ENCODE measurements at places on chromosomes 16 and 17.

DNA sequence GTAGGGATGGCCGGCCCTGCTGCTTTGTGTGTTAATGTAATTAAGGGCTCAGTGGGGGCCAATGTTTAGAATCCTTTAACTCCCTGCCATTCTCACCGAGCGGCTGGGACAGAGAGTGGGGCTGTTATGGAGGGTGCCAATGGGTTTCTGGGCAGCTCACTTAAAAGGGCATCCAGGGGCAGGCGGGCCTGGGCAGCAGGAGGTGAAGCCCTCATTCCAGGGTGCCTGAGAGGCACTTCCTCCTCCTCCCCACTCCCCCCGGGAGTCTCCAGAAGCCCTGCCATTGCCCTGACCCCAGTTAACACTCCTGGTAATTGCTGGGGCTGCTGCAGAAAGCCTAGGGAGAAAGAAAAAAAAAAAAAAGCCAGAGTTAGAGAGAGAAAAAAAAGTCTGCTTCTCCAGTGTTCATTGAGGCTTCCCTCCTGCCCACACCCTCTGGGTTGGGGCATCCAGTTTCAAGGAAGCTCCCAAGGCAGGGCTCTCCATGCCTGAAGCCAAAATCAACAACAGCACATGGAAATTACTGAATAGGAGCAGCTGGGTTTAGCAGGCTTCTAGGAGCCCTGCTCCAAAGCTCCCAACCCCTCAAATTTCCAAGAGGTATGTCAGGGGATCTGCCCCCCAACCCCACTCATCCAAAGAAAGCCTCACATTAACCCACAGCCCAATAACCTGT lies 28.0 kb downstream of the CUEDC1 start:
- no peak for DNase-seq

DNA sequence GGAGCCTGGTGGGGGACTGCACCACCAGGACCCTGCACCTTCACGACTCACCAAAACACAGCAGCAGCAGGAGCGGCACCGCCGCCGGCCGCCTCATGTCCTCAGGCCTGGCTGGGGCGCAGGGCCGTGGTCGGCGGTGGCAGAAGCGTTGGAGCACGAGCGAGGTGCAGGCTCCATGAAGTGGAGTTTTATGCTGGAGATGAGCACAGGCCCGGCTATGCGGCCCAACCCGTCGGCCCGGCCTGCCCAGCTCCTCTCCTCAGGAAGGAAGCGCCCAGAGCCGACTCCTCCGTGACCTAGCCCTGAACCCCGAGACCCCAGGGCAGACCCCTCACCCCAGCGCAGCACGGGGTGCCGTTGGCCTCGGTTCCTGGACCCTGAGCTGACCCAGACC lies at the start of gene PRSS27:
Gene PRSS27 (minus strand): TSS at position 161 of the 394 bp plus-strand sequence. CDS start 64 bp downstream, at position 97.
- DNase-seq = no peak

DNA sequence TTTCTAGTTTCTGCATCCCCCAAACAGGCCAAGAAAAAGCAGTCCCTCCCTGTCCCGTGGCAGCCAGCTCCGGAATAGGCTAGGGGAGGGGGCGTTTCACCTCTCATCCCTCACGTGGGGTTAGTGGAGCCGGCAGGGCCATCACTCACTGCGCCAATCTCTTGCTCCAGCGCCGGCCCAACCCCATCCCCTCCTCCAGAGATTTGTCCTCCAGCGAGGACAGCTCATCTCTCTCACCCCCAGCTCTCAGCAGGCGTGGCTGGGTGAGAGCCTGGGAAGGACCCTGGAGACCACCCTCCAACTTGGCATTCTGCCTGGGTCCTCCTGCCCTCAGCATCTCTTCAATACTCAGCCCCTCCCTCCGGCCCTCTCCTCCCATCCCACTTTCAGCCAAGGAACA lies 74.1 kb downstream of the TMEM132E start:
- no peak for DNase-seq

- no peak for DNase-seq
Observed at GRCh38 chr16:88499836-88500251, 46.8 kb downstream of the ZFPM1 start.

DNA sequence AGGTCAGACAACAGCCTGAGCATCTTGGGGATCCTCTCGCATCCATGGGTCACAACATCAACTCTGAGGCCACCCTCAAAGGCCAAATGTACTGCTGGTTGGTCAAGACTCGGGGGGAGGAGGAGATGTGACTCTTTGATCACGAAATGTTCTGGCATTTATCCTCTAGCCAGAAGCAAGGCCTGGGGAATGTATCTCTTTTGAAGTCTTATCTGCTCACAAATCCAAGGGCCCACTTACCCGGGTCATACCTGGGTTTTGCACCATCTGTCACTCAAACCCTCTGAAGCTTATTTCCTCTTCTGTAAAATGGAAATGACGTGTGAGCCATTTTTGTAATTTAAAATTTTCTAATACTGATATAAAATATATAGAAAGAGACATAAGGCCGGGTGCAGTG lies 13.2 kb downstream of the CA7 start:
- DNase-seq = no peak

DNA sequence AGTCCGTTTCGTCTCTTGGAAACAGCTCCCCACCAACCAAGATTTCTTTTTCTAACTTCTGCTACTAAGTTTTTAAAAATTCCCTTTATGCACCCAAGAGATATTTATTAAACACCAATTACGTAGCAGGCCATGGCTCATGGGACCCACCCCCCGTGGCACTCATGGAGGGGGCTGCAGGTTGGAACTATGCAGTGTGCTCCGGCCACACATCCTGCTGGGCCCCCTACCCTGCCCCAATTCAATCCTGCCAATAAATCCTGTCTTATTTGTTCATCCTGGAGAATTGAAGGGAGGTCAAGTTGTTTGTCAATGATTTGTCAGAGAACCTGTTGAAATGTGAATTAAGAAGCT lies 48.2 kb downstream of the IL21R start:
- no peak for DNase-seq

DNA sequence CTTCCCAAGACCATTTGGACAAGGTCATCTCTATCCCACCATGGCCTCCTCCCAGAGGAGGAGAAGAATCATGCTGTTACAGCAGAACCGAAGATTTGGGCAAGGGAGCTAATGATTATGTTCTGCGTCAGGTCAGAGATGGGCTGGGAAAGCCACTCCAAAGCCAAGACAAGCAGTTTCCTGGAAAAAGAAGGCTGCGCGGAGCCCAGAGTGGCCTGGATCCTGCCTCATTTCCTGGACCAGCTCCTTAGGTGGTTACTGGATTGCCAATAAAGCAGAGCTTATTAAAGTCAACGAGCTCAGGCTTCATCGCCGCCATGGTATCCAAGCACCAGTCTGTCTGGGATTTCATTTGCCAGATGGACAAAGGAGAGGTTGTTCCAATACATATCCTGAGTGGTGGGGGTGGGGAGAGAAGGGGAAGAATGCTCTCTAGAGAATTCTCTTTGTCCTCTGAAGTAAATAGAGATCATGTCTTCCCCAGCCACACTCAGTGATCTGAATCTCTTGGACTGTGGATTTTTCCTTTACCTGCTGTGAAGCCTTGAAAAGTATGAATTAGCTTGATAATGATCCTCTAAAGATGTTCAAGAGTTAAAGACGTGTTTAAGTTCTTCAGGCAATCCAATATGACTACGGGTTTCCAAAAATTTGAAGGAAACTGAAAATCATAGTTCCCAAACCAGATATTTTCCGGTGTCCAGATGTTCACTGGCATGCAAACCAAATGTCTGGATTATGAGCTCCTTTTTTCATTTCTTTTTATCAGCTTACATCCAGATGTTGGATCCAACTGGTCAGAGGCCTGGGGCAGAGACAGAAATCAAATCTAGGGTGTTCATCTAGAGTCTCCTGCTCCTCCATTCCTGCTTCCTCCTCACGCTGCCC lies 17.7 kb downstream of the PRAC1 start:
- DNase-seq = no peak

- DNase-seq = no peak
Observed at GRCh38 chr17:71164561-71164960, 956.3 kb upstream of the SOX9 start.

DNA sequence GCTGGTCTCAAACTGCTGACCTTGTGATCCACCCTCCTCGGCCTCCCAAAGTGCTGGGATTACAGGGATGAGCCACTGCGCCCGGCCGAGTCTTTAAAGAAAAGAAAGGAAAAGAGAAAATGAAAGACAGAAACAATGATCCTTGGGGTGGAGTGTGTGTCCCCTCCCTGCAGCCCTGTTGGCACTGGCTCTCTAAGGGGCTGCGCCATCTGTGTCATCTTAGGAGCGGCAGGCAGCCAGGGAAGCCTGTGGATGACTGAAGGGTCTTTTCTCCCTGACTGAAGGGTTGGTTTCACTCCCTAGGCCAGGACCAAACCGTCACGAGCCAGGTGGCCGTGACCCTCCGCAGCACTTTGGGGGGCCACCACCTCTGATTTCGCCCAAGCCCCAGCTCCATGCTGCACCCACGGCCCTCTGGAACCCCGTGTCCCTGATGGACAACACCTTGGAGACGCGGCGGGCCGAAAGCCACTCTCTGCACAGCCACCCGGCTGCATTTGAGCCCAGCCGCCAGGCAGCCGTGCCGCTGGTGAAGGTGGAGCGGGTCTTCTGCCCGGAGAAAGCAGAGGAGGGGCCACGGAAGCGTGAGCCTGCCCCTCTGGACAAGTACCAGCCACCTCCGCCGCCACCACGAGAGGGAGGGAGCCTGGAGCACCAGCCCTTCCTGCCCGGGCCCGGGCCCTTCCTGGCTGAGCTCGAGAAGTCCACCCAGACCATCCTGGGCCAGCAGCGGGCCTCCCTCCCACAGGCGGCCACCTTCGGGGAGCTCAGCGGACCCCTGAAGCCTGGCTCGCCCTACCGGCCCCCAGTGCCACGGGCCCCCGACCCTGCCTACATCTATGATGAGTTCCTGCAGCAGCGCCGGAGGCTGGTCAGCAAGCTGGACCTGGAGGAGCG lies 27.7 kb downstream of the GINS2 start:
- no peak for DNase-seq

GRCh38 chr17:81152288-81152828 lies 12.9 kb upstream of the PVALEF start:
- DNase-seq = no peak

DNA sequence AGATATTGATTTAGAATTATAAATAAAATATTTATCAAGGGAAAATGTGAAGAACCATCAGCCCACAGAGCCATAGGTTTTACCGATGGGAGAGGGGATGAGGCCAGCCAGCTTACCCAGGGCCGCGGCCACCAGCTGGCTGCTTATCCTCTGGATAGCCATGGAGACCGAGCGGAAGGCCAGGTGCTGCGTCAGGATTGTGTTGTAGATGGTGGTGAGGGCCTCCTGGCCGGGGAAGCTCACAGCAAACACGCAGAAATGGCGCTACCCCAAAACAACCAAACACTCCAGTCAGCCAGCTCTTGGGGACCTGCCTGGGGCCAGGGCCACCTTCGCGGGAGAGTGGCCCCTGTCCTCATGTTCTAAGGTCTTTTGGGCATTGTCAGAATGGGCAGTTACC lies 97.8 kb downstream of the DNAH17 start:
- no peak for DNase-seq

DNA sequence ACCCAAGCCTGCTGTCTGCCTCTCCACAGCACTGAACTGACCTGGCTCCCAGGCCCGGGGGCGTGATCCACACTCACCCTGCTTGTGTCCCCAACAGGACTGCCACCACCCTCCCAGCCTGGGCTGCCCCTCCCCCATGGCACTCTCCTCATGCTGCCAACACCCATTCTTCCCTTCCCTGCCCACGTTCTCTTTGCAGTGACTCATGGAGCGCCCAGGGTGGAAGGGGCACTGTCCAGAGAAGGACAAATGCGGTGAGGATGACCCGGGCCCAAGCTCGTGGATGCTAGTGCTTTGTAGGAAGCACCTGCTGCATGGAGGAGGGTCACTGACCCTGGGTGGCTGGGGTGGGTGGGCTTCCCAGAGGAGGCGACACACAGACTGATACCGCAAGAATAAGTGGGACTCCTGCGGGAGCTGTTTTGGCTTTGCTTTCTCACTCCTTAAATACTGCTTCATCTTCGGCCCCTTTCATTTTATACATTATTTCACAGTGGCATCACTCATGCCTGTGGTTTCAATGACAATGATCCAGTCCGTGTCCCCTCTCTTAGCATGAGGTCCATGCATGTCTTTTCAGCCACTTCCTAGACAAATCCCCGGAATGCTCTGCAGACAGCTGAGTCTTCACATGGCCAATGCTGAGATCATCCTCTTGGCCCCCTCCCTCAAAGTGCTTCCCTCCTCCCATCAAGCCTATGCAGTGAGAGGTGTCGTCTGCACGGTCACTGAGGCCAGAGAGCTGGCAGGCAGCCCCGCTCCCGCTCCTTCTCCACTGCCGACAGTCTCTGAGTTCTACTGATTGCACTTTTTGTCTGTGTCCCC lies 17.6 kb downstream of the CDK5R1 start:
- no peak for DNase-seq

- DNase-seq = peak; percentile 78
Observed at GRCh38 chr17:47720754-47721533, 12.1 kb upstream of the TBX21 start.

DNA sequence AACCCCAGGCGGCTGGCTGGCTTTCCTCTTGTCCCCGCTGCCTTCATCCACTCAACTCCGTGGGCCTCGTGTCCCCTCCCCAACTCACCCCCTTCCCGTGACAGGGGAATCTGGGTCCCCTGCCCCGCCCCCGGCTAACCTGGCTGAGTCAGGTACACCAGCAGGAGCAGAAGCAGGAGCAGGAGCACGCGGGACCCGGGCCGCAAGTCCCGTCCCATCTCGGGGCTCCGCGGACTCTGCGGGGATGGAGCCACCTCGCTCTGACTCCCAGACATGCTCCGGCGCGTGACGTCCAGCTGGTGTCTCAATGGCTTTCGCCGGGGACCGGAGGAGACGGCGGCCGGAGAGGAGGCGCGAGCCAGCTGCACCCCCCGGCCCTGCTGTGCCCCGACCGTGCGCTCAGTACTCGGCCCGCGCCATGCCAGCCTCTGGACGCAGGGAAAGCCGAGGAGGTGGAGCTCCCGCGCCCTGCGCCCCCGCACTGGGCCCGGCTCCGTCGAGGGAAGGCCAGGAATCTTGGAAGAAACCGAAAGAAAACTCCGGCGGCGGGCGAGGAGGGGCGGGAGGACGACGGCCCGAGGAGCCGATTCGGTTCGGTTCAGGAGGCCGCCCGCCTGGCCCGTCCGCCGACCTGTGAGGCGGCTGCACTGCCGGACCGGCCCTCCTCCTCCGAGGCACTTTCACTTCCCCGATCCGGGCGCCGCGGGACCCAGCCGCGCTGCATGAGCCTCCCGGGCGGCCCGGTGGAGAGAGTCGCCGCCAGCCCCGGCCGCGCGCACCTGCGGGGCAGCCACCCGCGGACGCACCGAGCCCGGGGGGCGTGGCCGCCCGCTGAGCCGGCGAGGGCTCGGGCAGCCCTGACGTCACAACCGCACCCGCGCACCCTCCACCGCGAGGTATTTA lies at the start of the genes CXCL16 and ZMYND15:
Gene CXCL16 (minus strand): TSS at position 807 of the 903 bp plus-strand sequence. CDS start 589 bp downstream, at position 218.
Gene ZMYND15 (plus strand): TSS at position 712 of the 903 bp plus-strand sequence. CDS start 716 bp downstream, outside the sequence.
- no peak for DNase-seq

- peak; percentile 46 for DNase-seq
Observed at GRCh38 chr16:67993207-67994039, 5.9 kb downstream of the DPEP2 start.

- DNase-seq = no peak
Observed at GRCh38 chr17:81923302-81924260, 4.0 kb downstream of the MAFG start.

Measured in stimulated activated CD8-positive, alpha-beta memory T cell treated with anti-CD3 and anti-CD28 coated beads, Interleukin-4, amount 100 ng/mL, for 1 hour (primary cell).